ENCODE measurements at places on chromosomes 12 and 14.

- no peak for DNase-seq
Observed at GRCh38 chr14:31228533-31228932, 20.9 kb upstream of the HECTD1 start.

GRCh38 chr12:1800401-1801302 lies 19.7 kb upstream of the LRTM2 start:
- no peak for DNase-seq

- DNase-seq = peak; percentile 35
Observed at GRCh38 chr14:39368261-39368959, 63.8 kb downstream of the FBXO33 start.

DNA sequence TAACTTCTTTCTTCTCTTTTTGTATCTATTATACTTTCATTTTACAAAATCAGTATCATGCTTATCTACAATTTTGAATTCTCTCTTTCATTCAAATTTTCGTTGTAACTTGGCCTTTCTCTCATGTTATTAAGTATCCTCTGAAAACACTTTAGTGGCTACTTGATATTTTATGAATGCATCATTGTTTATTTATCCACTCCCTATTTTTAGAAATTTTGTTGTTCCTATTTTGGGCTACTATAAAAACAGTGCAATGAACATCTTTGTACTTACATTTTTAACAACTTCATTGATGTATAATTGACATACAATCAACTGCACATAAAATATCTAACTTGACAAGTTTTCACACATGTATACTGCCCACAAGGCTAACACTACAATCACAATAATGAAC lies 44.0 kb upstream of the AMIGO2 start:
- no peak for DNase-seq

DNA sequence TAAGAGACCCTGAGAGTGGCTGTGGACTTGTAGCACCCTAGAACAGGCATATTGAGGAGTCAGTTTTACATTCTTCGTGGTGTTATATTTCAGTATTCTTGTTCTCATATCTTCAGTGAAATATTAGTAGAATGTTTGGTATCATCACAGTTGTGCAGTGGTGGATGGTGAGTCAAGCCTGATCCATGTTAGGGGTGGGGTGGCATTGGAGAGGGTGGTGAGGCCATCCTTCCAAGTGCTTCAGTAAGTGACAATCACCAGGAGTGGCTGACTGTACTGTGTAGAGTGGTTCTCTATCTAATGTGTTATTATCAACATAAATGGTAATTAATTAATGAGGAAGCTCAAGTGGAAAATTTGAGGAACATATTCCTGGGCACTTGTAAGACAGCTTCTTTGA lies 197.7 kb upstream of the SLC16A7 start:
- no peak for DNase-seq

DNA sequence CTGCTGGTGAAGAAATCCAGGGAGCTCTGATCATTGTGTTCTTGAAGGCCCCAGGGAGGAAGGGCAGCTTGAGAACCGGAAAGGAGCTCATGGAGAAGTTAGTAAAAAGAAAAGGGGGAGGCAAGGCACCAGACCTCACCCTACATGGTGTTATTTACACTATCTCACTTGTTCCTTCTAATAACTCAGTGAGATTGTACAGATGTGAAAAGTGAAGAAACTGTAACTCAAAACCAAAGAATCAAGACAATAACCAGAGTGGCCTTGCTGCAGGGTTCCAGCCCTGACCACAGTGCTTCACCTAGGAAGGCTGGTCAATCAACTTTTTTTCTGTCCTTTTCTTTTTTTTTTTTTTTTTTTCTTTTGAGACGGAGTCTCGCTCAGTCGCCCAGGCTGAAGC lies 353.6 kb downstream of the TMTC2 start:
- no peak for DNase-seq

GRCh38 chr14:62778852-62779251 lies 266.4 kb downstream of the KCNH5 start:
- no peak for DNase-seq

- DNase-seq = no peak
Observed at GRCh38 chr12:90695415-90695814, 259.6 kb downstream of the CCER1 start.

- DNase-seq = no peak
Observed at GRCh38 chr12:50784501-50784900, 20.6 kb downstream of the ATF1 start.

DNA sequence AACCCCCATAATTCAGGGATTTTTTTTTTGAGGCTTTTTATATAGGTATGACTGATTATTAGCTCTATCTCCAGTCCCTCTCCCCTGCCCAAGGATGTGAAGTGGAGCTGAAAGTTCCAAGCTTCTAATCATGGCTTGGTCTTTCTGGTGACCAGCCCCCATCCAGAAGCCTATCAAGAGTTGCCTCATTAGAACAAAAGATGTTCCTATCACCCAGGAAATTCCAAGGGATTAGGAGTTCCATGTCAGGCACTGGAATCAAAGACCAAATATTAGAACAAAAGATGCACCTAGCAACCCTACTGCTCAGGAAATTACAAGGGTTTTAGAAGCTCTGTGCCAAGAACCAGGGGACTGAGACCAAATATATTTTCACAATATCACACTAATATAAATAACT lies 29.9 kb downstream of the LRP6 start:
- no peak for DNase-seq

GRCh38 chr14:24784981-24785380 lies 151.0 kb upstream of the GZMB start:
- peak; percentile 13 for DNase-seq

GRCh38 chr12:39364196-39364595 lies 78.7 kb downstream of the KIF21A start:
- DNase-seq = no peak

DNA sequence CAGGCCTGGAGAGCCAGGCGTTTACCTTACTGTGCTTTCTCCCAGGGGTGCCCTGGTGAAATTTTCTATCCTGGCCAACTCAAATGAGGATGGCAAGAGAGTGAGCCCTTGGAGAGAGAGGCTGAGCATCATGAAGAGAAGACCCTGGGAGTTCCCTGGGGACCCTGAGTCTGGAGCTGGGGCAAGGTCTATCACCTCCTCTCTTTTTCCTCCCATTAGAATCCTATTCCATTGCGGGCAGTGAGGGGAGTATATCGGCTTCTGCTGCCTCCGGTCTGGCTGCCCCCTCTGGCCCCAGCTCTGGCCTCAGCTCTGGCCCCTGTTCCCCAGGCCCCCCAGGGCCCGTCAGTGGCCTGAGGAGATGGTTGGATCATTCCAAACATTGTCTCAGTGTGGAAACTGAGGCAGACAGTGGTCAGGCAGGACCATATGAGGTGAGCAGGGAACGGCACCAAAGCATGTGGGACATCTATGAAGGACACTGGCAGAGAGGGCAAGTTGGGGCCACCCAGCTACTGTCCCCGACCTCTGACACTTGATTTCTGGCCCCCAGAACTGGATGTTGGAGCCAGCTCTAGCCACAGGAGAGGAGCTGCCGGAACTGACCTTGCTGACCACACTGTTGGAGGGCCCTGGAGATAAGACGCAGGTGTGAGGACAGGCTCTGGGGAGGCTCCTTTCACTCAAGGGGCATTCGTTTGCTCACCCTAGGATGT lies 1.6 kb downstream of the ARHGEF25 start:
- no peak for DNase-seq

GRCh38 chr14:98622208-98623051 lies 649.6 kb downstream of the BCL11B start:
- no peak for DNase-seq

DNA sequence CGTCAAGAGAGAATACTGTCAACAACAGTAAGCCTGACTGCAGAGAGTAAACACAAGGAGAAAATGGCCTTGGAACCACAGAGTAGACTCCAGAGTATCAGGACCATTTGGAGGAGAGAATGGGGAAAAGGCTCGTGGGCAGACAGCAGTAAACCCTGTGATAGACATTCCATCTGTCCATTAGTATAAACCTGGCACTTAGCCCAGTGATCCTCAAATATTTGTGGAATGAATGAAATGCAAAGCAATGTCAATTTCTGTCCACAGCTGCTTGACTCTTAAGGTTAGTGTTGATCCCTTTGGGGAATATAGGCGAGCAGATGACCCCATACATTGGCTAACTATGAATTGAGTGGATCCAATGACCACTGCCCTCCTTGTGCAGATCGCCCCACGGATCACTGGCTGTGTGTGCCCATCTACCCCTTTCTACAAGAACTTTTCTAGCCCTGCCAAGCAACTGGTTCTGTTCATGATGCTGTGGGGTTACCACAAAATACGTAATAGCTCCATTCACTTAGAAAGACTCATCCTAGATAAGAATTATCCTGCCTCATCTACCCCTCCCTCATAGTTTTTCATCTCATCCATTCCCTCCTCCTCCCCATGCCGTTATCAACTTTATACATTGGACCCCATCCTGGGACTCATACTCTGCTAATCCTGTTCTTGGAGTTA lies 846.8 kb downstream of the NRXN3 start:
- DNase-seq = no peak

DNA sequence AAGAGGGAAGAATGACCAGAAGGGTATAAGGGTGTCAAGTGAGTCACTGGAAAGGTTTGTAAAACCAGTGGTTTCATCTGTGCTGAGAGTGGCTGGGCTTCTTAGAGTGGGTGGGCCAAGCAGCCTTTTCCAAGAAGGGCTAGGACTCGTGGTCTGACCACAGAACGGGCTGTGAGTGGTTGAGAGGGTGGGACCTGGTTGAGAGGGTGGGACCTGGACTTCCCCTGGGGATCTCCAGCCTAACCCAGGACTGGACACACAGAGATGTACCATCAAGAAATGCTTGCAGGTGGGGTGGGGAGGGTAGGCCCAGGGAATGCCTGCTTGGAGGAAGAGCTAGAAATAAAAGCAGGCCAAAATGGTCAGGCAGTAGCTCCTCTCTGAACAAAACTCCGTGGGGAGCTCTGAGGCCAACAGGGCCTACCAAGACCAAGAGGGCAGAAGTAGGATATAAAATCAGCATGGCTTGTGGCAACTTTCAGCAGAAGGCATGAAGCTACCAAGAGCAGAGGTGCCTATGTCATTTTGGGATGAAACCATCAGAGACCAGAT lies 140.5 kb downstream of the FOXN3 start:
- DNase-seq = no peak

GRCh38 chr12:94429633-94430032 lies 30.0 kb downstream of the CEP83 start:
- no peak for DNase-seq

DNA sequence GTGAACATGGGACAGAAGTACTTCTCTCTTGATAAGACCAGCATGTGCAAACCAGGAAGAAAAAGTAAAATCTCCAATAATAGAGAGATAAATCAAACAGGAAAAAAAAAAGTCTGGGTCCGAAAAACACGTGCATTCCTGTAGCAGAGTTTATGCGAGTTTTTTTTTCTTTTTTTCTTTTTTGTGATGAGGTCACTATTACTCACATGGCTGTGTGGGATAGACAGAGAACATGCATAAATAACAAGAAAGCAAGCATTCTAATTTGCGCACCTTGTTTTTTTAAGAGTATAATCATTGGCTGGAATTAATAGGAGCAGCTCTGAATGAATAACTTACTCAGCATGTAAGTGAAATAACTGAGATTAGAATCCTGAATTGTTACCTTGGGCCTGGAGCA lies 91.9 kb upstream of the CPM start:
- DNase-seq = no peak

GRCh38 chr14:69137843-69138535 lies 14.9 kb downstream of the DCAF5 start:
- DNase-seq = no peak

- DNase-seq = no peak
Observed at GRCh38 chr12:130375296-130376287, 37.9 kb downstream of the PIWIL1 start.

GRCh38 chr14:91273885-91274273 lies 29.4 kb upstream of the GPR68 start:
- DNase-seq = no peak

DNA sequence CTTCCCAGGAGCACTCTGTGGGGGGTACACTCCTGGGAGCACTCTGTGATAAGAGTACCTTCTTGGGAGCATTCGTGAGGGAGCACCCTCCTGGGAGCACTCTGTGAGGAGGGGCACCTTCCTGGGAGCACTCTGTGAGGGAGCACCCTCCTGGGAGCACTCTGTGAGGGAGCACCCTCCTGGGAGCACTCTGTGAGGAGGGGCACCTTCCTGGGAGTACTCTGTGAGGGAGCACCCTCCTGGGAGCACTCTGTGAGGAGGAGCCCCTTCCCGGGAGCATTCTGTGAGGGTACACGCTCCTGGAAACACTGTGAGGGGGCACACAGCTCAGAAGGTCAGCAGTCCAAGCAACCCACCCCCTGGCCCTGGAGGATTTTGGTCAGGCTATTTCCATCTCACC lies 22.6 kb downstream of the LRCOL1 start:
- DNase-seq = no peak

- DNase-seq = no peak
Observed at GRCh38 chr14:99862136-99862535, 68.9 kb downstream of the EML1 start.

GRCh38 chr14:56248442-56248841 lies 130.2 kb downstream of the PELI2 start:
- DNase-seq = no peak

GRCh38 chr14:64158608-64159007 lies 135.6 kb downstream of the ESR2 start:
- no peak for DNase-seq

- no peak for DNase-seq
Observed at GRCh38 chr14:60722357-60723115, 1.6 kb downstream of the SIX4 start.

DNA sequence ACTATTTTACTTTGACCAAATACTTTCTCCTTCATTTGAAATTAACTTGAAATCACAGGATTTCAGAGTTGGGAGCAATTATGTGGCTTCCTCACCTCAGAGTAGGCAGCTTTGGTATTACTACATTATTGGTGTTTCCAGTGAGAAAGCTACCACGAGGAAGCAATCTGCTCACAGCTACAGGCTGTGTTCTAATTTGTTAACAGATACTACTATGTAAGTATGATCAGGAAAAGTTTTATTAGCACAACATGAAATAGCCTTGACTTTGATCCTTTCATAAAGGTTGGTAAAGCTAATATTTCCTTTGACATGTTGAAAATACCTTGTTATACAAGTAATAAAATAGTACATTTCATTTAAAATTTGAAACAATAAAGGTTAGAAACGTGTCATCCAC lies 30.6 kb downstream of the TAOK3 start:
- no peak for DNase-seq

DNA sequence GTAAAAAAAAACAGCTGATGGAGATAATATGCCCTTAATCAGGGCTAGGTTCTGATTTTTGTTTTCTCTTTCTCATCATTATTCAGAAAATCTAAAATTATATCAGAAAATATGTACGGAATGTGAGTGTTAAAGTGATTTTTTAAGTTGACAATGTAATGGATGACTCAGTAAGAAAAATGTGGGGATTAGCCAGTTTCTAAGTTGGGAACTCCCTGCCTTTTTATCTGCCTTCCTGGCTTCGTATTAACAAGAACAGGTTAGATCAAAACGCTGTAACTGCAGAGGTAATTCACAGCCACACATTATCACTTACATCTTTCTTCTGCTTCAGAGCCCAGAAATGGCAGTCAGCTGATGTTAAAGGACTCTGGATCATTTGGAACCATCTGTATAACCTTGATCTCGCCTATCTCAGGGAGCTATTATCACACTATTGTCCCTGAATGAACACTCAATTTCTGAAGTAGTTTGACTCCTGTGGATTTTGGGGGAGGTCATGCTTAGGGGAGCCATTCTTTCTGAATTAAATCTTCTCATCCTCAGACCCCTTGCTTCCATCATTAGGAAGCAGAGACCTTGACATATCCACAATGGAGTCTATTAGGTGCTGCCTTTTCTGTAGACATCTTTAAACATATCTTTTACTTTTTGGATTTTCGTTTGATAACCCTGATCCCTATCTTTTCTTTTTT lies 135.7 kb upstream of the SLC16A7 start:
- DNase-seq = no peak
